Naive thymus-derived CD8-positive, alpha-beta T cell (primary cell): ENCODE measurements at places on chromosomes 6 and 20. TPM values are rescaled to one million over a fixed set of nuclear protein-coding genes. Genes with fewer than 3 reads are reported as not detected.

The ULBP2 gene
- not detected for total RNA-seq

The CD93 gene
- total RNA-seq: 0.11 TPM

The FOXS1 gene
- total RNA-seq: not detected

The AFG1L gene
- 8.7 TPM for total RNA-seq

The NCOA5 gene
- 42.2 TPM for total RNA-seq

GRCh38 chr6:167487749-167488664 is 163.1 kb downstream of the TTLL2 start:
- H3K27me3 ChIP-seq: peaks cover 3% of the 10 kb centered on the region
- DNase-seq: no peak
- H3K36me3 ChIP-seq: no peaks in the 10 kb centered on the region
- H3K4me1 ChIP-seq: no peaks in the 10 kb centered on the region
- H3K4me3 ChIP-seq: no peak overlapping the region

DNA sequence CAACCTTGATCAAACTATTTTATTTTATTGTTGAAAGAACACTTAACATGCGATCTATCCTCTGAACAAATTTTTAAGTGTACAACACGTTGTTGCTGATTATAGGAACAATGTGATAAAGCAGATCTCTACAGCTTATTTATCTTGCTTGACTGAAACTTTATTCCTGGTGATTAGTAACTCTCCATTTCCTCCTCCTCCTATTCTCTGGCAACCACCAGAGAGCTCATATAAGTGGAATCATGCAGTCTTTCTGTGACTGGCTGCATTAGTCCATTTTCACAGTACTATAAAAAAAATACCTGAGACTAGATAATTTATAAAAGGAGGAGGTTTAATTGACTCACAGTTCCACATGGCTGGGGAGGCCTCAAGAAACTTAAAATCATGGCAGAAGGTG is 218.1 kb downstream of the LRFN2 start:
- DNase-seq: no peak
- peaks cover 8% of the 10 kb centered on the region for H3K4me1 ChIP-seq
- no peak overlapping the region for H3K4me3 ChIP-seq
- H3K27me3 ChIP-seq: no peaks in the 10 kb centered on the region

GRCh38 chr6:148379481-148379880 is 36.8 kb downstream of the SASH1 start:
- no peaks in the 10 kb centered on the region for H3K36me3 ChIP-seq
- no peak overlapping the region for H3K4me3 ChIP-seq
- peaks cover 3% of the 10 kb centered on the region for H3K4me1 ChIP-seq
- DNase-seq: no peak

DNA sequence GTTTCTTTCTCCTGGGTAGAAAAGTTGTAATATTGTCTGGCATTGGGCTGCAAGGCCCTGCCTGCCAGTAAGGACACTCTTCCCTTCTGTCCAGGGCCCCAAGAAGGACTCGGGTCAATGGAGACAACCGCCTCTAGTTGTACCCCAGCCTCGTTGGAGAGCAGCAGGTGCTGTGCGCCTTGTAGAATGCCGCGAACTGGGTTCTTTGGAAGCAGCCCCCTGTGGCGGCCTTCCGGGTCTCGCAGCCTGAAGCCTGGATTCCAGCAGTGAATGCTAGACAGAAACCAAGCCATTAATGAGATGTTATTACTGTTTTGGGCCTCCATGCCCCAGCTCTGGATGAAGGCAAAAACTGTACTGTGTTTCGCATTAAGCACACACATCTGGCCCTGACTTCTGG is 37.0 kb downstream of the PLCG1 start:
- H3K4me1 ChIP-seq: peaks cover 63% of the 10 kb centered on the region
- no peak for DNase-seq
- no peak overlapping the region for H3K4me3 ChIP-seq
- H3K27me3 ChIP-seq: no peaks in the 10 kb centered on the region

- H3K27ac ChIP-seq: no peak overlapping the region
- H3K27me3 ChIP-seq: no peaks in the 10 kb centered on the region
- no peaks in the 10 kb centered on the region for H3K4me1 ChIP-seq
Observed at GRCh38 chr6:35078226-35078850, 62.8 kb downstream of the TCP11 start.

DNA sequence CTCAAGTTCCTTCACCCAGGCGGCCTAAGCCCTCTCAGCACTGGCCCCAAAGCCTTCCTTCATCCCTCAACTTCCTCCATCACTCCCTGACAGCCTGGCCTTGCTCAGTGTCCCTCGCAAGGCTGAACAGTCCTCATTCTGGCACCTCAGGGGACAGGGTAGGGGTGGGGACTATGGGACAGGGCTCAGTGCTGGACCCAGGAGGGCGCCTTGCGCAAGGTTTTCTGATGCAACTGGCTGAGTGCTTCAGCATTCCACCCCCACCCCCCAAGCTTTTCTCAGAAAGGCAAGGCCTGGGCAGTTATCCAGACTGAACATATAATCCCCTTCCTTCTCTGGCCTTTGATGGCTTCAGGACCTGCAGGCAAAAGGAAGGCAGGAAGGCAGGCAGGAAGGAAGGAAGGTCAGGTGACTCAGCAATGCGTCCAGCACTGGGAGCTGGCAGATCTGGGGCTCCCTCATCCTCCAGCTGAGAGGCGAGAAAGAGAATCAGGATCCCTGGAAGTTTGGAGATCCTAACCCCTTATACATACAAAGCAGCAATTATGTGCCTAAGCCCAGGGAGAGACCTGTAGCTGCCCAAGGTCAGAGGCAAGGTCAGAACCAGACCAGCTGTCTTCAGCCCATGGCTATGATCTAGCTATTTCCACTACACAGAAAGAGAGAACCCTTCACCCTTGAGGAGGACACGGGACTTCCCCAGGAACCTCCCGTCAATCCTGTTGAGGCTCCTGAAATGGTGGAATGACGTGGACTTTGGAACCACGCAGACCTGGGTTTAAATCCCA is 8.6 kb upstream of the TRIB3 start:
- H3K27ac ChIP-seq: no peak overlapping the region
- peaks cover 7% of the 10 kb centered on the region for H3K27me3 ChIP-seq
- H3K36me3 ChIP-seq: no peaks in the 10 kb centered on the region
- DNase-seq: no peak
- no peak overlapping the region for H3K4me3 ChIP-seq

DNA sequence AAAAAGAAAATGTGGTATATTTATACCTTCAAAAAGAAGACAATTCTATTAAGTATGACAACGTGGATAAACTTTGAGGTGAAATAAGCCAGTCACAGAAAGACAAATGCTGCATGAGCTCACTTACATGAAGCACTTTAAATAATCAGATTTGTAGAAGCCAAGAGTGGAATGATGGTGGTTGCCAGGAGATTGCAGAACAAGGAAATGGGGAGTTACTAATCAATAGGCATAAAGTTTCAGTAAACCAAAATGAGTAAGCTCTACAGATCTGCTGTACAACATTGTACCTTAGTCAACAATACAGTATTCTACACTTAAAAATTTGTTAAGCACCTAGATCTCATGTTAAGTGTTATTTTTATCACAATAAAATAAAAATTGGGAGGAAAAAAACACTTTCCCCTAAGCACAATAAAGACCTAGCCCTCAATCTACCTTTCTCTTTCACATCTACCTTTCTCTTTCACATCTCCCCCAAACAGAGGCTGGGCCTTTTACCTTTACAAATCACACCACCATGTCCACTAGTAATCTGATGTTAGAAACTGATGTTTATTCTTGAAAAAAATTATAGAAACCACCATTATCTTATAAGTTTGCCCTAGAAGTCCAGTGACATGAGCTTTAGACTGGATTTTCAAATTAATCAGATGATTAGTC is 73.9 kb downstream of the PKIB start:
- H3K4me3 ChIP-seq: no peak overlapping the region
- no peak overlapping the region for H3K27ac ChIP-seq
- H3K36me3 ChIP-seq: no peaks in the 10 kb centered on the region
- H3K27me3 ChIP-seq: peaks cover 2% of the 10 kb centered on the region
- no peak for DNase-seq

DNA sequence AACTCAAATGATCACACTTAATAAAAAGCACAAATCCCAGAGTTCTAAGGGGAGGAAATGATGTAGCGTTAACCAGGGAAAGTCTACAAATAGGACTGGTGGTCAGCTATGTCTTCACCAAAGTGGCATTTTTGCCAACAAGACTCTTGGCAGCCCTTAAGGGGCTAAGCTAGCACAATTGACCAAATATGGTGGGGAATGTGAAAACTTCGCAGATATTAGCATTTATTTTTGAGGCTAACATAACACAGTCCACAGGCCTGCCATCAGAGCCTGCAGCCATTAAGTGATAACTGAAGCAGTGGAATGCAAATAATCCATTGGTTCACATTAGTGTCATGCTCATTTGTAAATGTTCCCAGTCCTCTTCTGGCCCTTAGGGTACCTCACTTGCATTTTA is 274.6 kb downstream of the FOXC1 start:
- no peaks in the 10 kb centered on the region for H3K27me3 ChIP-seq
- H3K4me1 ChIP-seq: no peaks in the 10 kb centered on the region
- H3K4me3 ChIP-seq: no peak overlapping the region
- no peak overlapping the region for H3K27ac ChIP-seq

GRCh38 chr6:32290886-32291450 is 67.1 kb upstream of the NOTCH4 start:
- no peaks in the 10 kb centered on the region for H3K4me1 ChIP-seq
- peaks cover 28% of the 10 kb centered on the region for H3K27me3 ChIP-seq
- H3K4me3 ChIP-seq: no peak overlapping the region
- no peak overlapping the region for H3K27ac ChIP-seq
- no peaks in the 10 kb centered on the region for H3K36me3 ChIP-seq

GRCh38 chr6:20024978-20025377 is 187.3 kb downstream of the MBOAT1 start:
- no peak for DNase-seq
- peak overlapping the region; percentile 88 for H3K4me3 ChIP-seq
- no peaks in the 10 kb centered on the region for H3K36me3 ChIP-seq

DNA sequence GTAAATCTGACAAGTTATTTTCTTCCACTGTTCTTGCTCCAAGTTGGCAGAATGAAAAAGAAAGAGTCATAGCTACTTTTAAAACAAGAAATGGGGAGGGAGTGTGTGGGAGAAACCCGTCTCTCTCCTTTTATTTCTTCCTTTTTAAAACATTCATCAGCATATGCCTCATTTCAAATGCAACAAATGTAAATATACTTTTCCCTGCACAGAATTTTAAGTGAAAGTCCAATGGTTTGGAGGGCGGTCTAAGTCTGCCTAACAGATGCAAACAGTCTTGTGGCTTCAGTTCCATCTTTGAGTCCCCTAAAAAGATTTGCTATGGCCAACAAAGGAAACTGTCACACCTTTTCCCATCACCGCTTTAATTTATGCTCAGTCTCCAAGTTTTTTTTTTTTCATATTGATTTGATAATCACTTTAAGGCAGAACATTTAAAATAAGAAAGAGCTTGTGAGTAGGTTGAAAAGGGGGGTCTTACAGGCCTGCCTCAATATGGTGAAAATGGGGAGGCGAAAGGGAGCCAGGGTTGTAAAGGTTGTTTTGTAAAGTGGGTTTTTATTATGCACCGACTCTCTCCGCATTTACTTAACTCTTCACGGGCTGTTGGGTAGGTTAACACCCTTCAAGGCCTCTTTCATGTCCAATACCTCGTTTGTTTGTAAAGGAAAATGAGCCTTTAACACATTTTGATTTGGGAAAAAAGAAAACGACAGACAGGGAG is 4.6 kb downstream of the TFAP2D start:
- DNase-seq: no peak
- peaks cover 69% of the 10 kb centered on the region for H3K27me3 ChIP-seq
- no peak overlapping the region for H3K4me3 ChIP-seq
- no peak overlapping the region for H3K27ac ChIP-seq

DNA sequence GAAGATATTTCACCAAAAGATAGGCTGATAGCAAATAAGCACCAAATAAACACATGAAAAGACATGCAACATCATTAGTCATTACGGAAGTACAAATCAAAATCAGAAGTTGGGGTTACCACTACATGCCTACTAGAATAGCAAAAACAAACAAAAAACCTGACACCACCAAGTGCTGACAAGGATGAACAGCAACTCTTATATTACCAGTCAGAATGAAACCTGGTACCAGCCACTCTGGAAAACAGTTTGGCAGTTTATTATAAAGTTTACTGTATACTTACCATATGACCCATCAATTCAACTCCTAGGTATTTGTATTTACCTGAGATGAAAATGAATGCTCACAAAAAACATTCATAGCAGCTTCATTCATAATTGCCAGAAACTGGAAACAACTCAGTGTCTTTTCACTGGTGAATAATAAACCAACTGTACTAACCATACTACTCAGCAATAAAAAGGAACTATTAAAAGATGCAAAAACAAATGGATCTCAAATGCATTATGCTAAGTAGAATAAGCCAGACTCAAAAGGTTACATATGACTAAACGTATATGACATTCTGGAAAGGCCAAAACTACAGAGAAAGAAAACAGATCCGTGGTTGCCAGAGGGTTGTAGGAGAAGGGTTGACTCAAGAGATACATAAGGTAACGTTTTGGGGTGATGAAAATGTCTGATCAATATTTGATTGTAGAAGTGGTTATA is 33.0 kb downstream of the NUP153 start:
- H3K4me1 ChIP-seq: peaks cover 24% of the 10 kb centered on the region
- DNase-seq: no peak
- H3K4me3 ChIP-seq: no peak overlapping the region

- peaks cover 19% of the 10 kb centered on the region for H3K27me3 ChIP-seq
- DNase-seq: peak; percentile 2
- H3K4me1 ChIP-seq: no peaks in the 10 kb centered on the region
- no peak overlapping the region for H3K4me3 ChIP-seq
- no peaks in the 10 kb centered on the region for H3K36me3 ChIP-seq
Observed at GRCh38 chr6:38997128-38997761, 51.3 kb upstream of the GLP1R start.

- no peaks in the 10 kb centered on the region for H3K4me1 ChIP-seq
- no peak overlapping the region for H3K4me3 ChIP-seq
- H3K27me3 ChIP-seq: peaks cover 67% of the 10 kb centered on the region
- no peak overlapping the region for H3K27ac ChIP-seq
Observed at GRCh38 chr6:96861588-96861987, 24.3 kb upstream of the GPR63 start.

DNA sequence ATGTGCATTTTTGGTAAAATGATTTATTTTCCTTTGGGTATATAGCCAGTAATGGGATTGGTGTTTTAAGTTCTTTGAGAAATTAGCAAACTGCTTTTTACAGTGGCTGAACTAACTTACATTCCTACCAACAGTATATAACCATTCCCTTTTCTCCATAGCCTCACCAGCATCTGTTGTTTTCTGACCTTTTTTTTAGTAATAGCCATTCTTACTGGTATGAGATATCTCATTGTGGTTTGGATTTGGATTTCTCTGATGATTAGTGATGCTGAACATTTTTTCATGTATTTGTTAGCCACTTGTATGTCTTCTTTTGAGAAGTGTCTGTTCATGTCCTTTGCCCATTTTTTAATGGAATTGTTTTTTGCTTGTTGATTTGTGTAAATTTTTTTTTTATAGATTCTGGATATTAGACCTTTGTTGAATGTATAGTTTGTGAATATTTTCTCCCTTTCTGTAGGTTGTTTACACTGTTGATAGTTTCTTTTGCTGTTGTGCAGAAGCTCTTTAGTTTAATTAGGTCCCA is 42.3 kb downstream of the STK4 start:
- no peak for DNase-seq
- H3K4me3 ChIP-seq: no peak overlapping the region
- H3K4me1 ChIP-seq: peaks cover 56% of the 10 kb centered on the region
- peaks cover 21% of the 10 kb centered on the region for H3K36me3 ChIP-seq

GRCh38 chr6:113352831-113353230 is 504.3 kb upstream of the MARCKS start:
- peaks cover 20% of the 10 kb centered on the region for H3K27me3 ChIP-seq
- H3K36me3 ChIP-seq: no peaks in the 10 kb centered on the region
- DNase-seq: no peak
- H3K27ac ChIP-seq: no peak overlapping the region
- H3K4me3 ChIP-seq: no peak overlapping the region

- no peak for DNase-seq
- no peak overlapping the region for H3K4me3 ChIP-seq
- peaks cover 14% of the 10 kb centered on the region for H3K36me3 ChIP-seq
- H3K27ac ChIP-seq: no peak overlapping the region
- H3K27me3 ChIP-seq: no peaks in the 10 kb centered on the region
- H3K4me1 ChIP-seq: no peaks in the 10 kb centered on the region
Observed at GRCh38 chr6:82178077-82178758, 69.3 kb downstream of the IBTK start.
